ENCODE measurements at places on chromosomes 5 and 9.

DNA sequence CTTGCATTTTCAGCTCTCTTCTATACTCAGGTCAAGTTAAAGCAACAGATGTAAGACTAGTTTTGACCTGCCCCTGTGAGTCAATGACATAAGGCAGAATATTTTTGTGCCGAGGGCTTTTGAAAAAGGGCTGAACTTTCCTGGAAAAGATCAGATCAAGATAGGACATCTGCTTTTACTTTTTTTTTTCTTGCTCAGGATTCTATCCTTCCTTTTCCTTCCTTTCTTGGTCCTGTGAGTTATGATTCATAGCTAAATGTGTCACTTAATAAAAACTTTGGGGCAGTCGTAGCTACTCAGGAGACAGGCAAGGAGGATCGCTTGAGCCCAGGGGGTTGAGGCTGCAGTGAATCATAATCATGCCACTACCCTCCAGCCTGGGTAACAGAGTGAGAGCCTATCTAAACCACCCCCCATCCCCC lies 84.3 kb upstream of the BRINP1 start:
- no peak for DNase-seq

GRCh38 chr9:128124873-128125579 lies 2.5 kb downstream of the PTGES2 start:
- DNase-seq, result peak; percentile 52

GRCh38 chr5:161288071-161288470 lies 258.5 kb downstream of the GABRB2 start:
- DNase-seq, result no peak

- no peak for DNase-seq
Observed at GRCh38 chr5:123813264-123813663, 301.3 kb downstream of the CSNK1G3 start.

- DNase-seq, result no peak
Observed at GRCh38 chr5:131382407-131383395, 118.8 kb downstream of the CDC42SE2 start.

DNA sequence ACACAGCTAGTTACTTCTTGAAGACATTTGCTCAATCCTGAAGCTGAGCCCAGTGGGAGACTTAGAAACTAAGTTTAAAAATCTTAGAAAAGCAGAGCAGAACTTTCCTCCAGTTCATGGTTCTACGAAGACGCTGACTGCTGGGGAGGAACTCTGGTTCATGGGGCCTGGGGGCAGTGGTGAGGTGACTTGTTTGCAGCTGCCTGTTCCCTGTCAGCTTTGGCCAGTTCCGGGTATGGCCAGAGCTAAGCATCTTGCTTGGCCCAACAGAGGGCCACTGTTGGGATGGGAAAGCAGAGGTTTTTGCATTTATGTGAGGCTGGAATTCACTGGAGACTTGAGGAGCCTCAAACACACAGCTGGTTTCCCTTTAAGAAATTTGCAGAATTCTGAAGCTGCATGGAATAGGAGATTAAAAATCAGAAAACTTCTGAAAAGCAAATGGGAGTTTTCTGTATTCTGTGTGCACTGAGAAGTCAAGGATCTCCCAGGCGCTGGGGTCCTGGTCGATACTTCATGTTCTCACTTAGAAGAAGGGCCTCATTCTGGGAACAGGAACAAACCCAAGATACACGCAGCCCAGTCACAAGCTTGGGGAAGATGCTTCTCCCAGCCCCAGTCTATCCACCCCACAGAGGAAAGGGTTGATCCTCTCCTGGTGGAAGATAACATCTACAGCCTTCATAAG lies 10.6 kb upstream of the HMHB1 start:
- no peak for DNase-seq

DNA sequence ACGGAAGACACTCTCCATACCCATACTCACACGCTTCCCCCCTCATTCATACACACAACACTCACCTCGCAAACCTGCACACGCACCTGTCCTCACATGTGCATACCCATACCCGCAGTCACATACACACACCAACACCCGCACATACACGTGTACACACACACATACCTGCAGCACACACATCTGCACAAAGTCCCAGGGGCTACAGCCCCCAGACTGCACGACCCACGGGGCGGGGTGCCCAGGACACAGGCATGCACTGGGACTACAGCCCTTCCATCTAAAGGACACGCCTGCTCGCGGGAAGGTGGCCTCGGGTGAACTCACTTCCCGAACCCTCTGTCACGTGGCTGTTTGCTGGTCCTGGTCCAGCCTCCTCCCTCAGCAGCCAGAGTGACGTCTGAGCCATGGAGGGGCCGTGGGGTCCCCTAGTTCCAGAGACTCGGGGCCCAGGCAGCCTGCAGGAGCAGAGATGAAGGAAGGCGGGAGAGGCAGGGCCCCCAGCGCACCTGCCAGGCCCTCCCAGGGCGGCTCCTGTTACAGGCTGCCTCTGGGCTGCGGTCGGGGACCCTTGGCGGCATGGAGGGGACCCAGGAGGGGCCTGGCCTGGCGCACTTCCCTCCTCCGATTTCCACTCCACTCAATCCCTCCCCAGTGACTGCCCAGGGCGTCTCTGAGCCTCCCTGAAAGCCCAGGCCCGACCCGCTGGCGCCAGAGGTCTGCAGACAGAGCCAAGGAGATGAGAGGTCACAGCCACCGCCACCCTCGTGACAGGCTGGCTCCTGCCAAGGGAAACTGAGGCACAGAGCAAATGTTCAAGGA lies 8.1 kb downstream of the SLC12A7 start:
- DNase-seq, result no peak

- peak; percentile 12 for DNase-seq
Observed at GRCh38 chr9:130835441-130836298, 616 bp downstream of the ABL1 start.

- no peak for DNase-seq
Observed at GRCh38 chr5:154138701-154139100, 51.8 kb upstream of the GALNT10 start.

GRCh38 chr5:37850226-37850865 lies 10.5 kb upstream of the GDNF start:
- no peak for DNase-seq

DNA sequence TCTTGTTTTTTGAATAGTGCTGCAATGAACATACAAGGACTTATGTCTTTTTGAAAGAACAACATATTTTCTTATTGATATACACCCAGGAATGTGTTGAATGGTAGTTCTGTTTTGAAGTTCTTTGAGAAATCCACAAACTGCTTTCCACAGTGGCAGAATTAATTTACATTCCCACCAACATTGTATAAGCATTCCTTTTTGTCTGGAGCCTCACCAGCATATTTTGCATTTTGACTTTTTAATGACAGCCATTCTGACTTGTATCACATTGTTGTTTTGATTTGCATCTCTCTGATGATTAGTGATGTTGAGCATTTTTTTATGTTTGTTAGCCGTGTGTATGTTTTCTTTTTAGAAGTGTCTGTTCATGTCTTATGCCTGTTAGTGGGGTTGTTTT lies 524.9 kb downstream of the SEMA5A start:
- DNase-seq, result no peak

- DNase-seq, result no peak
Observed at GRCh38 chr9:107684224-107684623, 194.7 kb upstream of the KLF4 start.

DNA sequence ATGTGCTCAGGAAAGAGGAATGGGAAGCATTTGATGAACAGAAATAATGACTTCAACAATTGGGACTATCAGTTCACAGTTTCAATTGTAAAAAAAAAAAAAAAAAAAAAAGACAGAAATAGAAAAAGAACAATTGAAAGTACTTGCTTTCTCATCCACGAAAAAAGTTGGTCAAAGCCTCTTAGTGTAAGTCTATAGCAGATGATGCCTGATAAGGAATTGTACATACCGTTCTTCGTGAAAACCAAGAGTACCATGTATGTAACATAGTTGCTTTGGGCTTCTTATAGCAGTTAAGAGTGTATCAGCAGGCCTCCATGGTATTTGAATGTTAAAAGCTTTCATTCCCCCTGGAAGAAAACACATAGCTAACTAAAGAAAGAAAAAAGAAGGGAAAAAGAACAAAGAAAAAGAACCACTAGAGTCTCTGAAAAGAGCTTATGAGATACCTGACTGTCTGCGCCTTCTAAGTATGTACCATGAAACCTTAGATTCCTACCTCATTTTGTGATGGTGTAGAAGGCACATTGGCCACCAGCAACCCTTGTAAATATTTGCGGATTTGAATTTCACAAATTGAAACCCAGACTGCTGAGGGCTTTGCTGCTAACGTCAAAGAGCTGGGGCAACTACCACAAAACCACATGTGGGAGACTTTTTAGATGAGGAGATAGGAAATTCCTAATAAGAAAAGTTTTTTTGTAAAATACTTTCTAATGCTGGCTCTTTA lies 75.2 kb downstream of the TMC1 start:
- DNase-seq, result no peak

DNA sequence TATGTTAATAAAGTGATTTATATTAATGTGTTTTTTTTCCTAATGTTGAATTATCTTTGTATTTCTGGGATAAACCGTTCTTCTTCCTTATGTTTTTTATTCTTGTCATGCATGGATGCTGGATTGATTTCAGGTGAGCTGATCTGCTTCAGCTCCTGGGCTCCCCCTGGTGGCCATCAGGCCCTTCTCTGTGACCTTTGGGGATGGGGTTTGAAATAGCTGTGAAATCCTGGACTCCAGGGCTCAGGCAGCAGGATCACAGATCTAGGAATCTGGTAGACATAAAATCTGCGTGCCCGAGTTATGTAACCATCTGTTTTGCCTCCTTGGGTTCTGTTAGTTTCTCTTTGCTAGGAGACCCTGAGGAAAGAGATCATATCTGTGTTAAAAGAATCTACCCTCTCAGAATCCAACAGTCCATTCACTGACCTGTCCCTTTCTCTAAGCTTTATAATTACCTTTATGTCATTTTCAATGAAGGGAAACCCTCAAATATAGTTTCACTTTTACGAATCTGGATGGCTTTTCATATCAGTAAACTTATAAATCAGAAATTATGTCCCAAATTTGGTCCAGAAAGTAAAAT lies 12.2 kb upstream of the OR13J1 start:
- DNase-seq, result peak; percentile 75

- DNase-seq, result no peak
Observed at GRCh38 chr9:5621327-5621726, 7.6 kb upstream of the RIC1 start.

DNA sequence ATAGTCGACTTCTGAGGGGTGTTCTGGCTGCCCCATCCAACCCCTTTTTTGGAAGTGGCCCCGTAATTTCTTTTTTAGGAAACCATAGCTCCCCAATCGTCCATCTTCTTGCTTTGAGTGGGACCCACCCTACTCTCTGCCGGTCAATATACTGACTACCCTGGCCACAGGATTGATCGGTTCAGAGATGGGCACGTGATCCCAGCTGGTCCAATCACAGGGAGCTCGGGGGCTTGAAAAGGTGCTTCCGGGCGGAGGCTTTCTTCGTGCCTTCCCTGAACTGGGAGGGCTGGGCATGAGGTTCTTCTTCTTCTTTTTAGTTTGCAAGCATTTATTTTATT lies 78.7 kb upstream of the SH3PXD2B start:
- DNase-seq, result no peak

- DNase-seq, result no peak
Observed at GRCh38 chr5:157270771-157271170, 4.8 kb downstream of the CYFIP2 start.

DNA sequence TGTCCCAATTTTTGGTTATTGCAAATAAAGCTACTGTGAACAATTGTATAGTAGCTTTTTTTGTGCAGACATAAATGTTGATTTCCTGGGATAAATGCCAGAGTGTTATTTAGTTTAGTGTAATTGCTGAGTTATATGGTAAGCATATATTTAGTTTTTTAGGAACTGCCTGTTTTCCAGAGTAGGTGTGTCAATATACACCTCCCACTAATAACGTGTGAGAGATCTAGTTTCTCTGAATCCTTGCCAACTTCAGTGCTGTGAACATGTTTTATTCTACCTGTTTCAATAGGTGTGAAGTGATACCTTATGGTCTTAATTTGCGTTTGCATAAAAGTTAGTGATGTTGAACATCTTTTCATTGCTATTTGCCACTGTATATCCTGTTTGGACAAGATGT lies 9.1 kb upstream of the OR2S2 start:
- DNase-seq, result no peak

GRCh38 chr9:4678679-4679267 lies 596 bp upstream of the CDC37L1 start:
- no peak for DNase-seq

DNA sequence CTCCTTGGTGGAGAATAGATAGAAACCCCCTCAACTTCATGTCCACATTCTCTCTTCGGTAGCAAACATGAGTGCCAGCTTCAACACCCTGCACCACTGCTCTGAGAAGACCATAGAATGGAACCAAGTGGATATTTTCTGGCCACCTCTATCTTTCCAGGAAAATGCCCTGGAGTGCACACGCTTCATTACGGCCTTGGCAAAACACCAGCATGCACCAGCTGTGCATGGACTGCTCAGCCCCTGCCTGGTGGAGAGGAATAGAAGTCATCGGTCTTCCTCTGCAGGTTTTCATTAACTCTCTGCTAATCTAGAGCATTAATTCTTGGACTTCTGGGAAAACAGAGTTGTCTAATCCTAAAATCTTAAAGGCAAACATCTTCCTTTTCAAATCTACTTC lies 211.6 kb upstream of the TMEM161B start:
- no peak for DNase-seq

DNA sequence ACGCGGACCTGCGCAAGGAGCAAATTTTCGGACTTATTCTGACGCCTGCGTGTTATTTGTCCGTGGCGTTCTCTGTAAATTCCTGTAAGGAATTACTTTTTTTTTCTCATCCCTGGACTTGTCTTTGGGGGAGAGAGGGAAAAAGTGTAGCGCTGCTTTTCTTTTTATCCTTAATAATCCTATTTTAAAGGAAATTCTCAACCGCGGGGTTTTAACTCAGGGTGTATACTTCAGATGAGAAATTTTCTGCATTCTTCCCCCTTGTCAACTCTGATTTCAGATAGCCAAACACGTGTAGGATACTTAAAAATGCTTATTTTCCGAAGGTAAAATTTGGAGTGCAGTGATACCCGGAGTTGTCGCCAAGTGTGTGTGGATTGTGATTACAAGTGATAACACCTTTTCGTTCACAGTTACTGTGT lies 853 bp downstream of the DCP2 start:
- DNase-seq, result no peak

- DNase-seq, result no peak
Observed at GRCh38 chr5:12522116-12522515, 617.9 kb upstream of the CTNND2 start.

- no peak for DNase-seq
Observed at GRCh38 chr5:751496-751895, 33.0 kb downstream of the ZDHHC11B start.

- no peak for DNase-seq
Observed at GRCh38 chr5:173287086-173287485, 41.1 kb downstream of the STC2 start.

DNA sequence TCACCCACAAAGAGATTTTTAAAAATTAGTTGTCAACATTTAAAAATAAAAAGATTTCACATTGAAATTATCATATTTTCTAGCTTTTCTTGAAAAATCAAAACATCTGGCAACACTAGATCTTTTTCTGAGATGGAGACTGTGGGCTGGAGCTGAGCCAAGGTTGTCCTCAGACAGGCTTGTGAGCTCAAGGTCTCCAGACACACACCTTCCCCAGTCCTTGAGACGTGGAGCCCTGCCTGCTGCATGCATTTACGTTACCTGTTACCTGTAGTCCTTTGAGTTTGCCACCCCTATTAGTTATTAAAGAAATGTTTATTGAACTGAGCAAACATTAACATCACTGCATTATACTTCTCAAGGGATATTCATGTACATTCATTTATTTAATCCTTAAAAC lies 87.5 kb upstream of the TLE1 start:
- no peak for DNase-seq

Measured in stimulated activated CD4-positive, alpha-beta T cell treated with anti-CD3 and anti-CD28 coated beads, Interleukin-12 subunit alpha, Interleukin-12 subunit beta, amount 100 ng/mL, for 48 hours (primary cell).